ENCODE measurements at places on chromosomes 6 and 20.
A peak's percentile ranks its signal among the peaks of the same experiment; 100 is the strongest.

DNA sequence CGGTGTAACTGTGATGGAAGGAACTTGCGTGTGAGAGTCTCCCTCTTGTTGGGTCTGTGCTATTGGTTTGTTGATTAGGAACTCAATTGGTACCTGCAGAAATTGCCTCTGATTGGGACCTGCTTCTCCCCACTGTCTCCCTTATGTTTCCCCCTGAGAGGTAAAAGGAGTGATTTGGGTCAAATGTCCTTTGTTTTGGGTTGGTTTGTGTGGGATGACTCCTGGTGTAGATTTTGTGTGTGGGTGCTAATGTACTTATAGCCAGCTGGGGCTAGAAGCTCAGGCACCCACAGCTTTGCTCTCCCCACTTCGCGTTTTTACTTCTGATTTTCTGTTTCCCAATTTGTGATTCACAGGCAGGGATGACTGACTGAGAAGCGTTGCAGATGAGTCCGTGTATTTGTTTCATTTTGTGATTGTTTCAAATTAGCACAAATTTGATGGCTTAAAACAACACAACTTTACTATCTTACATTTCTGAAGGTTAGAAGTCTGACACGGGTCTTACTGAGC lies 79.1 kb downstream of the UTRN start:
- no peak for DNase-seq

DNA sequence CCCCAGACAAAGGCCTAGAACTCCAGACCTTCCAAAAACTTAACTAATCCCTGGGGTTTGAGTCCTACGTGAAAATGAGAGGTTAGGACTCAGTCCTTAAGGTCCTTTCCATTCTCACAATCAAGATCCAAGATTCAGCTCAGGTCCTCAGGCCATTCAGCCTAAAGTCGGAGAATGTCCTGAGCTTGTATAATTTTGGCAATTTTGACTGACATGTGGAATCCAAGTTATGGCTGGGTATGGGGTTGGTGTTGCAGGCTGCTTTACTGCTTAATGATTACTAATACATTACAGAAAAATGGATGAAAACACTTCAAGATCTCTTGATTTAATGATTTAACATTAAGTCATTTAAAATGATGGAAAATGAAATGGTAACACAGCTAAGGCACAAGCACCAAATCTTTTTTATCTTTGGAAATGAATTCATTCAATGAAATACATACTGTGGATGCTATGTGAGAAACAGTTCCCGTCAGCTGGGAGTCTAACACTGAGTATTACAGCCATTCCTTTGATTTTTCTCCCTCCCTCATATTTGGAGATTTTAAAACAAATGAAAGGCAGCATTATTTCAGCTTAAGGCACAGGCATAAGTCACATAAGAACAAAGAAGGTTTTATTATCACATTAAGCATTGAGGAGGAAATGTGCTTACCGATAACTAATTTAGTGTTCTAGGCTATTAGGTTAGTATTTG lies 1.3 kb downstream of the ARHGAP18 start:
- DNase-seq, result peak; percentile 27

DNA sequence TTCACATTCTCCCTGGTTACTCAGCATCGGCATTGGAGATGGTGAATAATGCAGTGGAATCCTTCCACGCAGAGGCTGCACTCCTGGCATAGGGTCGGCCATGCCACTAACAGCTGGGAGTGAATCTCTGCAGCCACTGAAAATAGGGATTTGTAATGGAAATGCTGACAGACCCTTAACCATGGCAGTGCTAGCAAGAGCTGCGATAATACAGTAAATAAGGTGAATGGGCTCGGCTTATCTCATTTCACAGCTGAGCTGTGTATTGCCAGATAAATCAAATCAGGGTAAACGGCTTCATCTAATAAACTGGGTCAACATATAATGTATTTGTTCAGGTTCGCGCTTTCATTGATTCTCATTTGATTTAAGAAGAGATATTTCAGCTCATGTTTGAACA lies 156.8 kb downstream of the SLC35B3 start:
- no peak for DNase-seq

- no peak for DNase-seq
Observed at GRCh38 chr20:46367967-46368901, 38.2 kb downstream of the ELMO2 start.

DNA sequence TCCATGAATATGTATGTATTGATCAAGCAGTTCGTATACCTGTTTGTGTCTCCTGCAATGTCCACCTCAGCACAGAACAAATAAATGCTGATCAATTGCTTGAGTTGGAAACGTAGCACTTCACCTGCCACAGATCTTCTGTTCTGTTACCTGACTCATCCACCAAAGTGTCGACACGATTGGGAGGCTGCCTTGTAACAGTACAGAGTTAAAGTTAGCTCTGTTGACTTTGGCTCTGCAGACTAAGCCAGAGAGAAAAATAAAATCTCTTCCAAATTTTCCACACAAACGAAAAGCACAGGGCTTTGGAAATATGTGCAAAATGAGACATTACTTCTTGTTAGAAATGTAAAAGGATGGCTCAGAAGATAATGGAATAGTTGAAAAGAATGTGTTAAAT lies 245.4 kb downstream of the NRN1 start:
- DNase-seq, result no peak

- DNase-seq, result no peak
Observed at GRCh38 chr6:33945931-33946330, 142.1 kb upstream of the MLN start.

All from SW 1271 (cell line).